ENCODE measurements at places on chromosomes 3 and 15.

DNA sequence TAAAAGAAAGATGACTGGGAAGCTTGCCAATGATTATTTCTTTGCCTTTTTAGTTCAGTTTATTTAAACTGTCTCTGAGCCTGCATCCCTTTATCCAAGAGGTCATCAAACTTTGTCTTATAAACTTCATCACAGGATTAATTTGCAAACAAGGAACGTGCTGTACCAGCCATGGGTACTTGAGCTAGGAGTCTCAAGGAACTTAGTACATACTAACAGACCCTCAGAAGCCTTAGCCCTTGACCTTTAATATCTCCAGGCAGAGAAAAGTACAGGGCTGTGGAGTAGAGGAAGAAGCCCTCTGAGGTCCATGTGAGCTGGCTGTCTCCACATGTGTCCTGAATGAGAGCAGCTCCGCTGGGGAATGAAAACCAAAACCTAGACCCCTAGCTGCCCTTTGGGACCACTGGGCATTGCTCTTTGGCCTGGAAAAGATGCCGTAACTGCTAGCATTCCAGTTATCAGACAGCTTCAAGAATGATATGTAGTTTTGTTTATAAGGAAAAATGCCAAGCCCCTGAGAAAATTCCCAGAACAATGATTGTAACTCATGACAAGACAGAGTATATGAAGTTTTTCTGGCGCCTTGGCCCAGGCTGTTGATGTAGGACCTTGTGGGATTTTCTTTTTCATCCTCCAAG lies 92.1 kb downstream of the ASB7 start:
- DNase-seq: no peak

DNA sequence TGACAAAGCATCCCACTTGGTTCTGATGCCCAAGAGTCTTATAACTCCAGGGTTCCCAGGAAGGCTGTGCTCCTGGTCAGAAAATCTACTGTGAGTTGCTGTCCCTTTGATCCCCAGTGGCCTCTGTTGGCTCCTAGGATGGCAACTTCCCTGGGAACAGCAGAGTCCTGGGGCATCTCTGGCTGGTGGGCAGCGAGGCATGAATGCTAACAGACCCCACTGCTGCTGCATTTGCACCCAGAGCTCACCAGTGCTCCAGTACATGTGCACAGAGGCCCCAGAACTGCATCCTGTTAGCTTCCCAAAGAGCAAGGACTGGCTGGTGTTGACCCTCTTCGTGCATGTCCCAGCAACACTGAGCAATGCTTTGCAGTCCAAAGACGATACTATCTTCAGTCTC lies 15.7 kb downstream of the CAV3 start:
- DNase-seq: no peak

DNA sequence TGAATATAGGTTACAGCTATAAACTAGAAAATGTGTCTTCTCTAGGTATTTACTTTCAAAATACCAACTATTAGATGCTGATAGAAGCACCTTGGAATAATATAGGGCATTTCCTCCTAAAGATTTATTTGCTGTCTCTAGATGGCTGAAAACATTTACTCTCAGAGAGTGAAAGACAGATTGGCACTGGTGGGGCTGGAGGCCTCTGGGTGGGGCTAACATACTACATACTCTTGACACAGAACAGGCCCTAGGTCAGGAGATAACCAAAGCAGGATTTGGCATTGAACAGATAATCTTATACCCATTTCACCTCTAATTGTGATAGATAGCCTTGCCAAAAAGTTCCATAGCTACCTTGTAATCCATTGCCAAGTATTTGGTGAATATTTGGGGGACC lies 253.3 kb upstream of the TBC1D5 start:
- DNase-seq: no peak

GRCh38 chr15:84749111-84749991 lies 959 bp downstream of the ZNF592 start:
- DNase-seq: peak; percentile 47

- no peak for DNase-seq
Observed at GRCh38 chr3:50551681-50552435, 15.7 kb downstream of the C3orf18 start.

DNA sequence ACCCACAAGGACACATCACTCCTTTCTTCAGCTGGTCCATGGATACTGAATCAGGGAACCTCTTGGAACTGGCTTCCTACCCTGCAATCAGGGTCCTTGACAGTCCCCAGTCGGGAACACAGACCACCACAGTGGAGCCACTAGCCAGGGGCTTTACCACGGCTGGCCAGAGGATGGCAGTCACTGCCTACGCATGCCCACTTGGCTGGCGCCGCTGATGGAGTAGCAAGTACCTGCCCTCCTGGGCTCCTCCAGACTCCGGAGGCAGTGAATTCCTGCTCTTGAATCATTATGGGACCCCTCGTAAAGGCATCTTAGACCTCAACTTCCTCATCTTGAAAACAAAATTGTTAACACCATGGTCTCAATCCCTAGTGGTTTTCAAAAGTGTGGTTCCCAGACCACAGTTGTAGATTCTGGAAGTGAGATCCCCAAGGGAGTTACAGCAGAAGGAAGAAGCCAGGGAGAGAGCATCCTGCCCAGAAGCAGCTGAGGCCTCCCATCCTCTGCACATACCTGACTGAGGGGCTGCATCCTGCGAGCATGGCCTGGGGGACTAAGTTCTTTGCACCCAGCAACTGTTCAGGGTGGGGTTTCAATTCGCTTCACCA lies 9.1 kb upstream of the SKIC8 start:
- DNase-seq: peak; percentile 40

DNA sequence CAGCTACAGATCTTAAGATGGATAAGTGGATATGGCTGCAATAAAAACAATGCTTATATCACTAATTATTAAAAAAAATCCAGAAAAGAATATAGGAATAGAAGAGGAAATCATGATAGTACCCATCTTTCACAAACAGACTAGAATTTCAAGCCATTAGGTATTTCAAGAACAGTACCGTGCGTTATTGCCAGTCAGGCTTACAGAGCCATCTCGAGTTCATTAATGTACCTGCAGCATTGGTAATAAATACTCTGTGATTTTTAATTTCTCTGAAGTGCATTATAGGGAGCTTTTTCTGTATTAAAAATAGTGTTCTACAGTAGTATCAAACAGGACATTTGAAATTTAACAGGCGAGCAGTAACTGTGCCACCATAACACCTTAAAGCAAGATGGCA lies 35.7 kb downstream of the ST3GAL6 start:
- no peak for DNase-seq

GRCh38 chr3:138774529-138775253 lies 60.0 kb downstream of the PIK3CB start:
- DNase-seq: no peak

DNA sequence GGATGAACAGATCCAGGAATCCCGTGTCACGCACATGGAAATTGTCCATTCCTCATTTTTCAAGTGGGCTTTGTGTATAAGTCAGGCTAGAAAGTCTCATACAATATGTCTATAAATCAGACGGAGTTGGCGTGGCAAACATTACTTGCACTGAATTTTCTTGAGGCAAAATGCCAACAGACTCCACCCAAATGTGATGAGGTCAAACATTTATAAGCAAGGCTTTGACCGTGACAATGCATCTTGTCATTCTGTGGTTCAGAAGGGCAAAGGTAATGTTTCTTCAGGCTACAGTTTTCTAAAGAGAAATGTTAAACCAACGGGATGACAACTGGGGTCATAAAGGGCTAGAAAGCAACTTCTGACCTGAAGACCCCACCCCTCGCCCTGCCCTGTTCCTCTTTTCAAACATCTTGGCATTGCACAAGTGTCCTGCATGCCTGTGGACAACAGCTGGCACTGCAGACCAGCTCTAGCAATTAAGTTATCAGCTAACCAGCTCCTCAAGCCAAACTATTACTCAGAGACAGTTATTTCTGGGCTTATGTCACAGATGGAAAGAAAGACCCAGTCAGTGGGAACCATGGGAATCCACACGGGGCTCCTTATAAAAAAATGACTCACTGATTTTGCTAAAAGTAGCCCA lies 36.5 kb upstream of the SPTBN5 start:
- DNase-seq: no peak

DNA sequence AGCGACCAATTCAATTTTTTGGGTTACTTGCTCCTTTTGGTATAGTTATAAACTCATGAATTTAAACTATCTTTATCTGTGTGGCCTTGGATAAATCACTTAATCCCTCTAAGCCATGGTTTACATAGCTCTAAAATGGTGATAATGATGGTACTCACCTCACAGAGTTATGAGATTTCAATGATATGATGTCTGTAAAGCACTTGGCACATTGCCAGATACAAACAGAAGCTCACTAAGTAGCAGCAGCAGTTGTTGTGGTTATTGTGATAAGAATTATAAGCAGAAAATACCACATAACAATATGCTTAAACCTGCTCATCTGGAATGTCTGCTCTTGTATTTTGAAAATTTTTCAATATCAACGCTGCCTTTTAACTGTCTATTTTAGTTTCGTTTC lies 185.1 kb upstream of the SNTN start:
- no peak for DNase-seq

DNA sequence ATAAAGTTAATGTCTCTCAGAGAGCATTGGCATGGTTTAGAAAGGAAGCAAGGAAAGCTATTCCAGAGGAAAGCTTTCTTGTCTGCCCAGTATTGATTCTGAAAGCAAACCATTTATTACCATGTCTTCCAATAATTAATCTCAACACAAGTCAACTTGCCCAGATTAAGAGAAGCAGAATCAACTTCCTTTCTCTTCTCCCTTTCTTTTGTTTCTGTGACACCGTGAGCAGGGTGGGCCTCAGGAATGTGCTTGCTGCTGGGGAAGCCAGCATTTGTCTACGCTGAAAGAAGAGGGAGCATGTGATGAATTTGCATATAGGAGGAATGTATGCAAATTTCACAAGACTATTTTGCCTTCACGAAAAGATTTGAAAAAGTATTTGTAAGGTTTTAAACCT lies 368.6 kb upstream of the ROPN1 start:
- DNase-seq: no peak

DNA sequence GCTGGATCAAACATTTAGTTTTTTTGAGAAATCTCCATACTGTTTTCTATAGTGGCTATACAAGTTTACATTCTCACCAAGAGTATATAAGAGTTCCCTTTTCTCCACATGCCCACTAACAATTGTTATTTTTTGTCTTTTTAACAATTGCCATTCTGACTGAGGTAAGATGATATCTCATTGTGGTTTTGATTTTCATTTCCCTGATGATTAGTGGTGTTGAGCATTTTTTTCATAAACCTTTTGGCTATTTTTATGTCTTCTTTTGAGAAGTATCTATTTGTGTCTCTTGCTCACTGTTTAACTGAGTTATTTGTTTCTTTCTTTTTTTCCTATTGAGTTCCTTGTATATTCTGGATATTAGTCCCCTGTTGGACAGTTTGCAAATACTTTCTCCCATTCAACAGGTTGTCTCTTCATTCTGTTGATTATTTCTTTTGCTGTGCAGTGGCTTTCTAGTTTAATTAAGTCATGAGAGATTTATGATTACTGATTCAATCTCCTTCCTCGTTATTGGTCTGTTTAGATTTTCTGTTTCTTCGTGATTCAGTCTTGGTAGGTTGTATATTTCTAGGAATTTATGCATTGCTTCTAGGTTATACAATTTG lies 6.7 kb upstream of the RNF13 start:
- DNase-seq: no peak

DNA sequence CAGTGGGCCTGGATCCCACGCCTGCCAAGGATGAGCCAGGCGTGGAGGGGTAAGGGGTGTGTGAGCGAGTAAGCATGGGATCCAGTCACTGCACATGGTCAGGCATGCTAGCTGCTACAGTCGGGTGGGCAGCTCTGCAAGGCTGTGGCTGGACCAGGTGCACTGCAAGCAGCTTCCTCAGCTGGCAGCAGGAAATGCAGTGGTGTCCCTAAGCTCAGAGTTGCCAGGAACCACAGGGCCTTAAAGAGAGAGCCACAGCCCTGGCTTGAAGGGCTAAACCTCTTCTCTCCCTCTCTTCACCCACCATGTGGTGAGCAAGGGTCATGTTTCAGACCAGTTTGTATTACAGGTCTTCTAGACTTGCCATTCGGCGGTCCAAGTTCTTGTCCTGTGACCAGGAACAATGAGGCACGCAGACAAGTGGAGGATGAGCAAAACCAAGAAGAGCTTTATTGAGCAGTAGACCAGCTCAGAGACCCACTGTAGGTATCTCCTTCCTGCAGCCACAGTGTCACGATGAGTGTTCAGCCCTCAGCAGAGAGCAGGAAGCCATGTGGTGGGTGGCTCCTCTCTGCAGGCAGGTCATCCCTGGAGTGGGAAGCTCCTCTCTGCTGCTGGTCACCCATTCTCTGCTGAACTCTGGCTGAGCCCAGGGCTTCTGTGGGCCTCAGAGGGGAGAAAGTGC lies 511.9 kb downstream of the PYDC2 start:
- DNase-seq: no peak

DNA sequence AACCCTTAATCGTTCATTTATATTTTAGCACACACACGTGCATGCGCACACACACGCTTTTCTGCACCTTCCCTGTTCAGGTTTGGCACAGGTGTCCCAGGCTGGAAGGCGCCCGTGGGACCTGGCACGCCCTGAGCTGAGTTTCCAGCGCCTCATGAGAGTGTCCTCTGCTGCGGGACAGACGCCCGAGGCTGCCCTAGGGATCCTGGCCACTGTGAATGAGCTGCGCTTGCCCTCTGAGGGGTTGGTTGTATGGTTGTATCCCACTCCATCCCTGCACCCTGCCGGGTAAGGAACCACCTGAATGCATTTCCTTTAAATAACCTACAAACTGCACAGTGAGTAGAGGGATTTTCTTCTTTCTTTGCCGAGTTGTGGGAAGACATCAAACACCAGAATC lies 12.2 kb upstream of the MEX3B start:
- DNase-seq: no peak

All from activated CD4-positive, CD25-positive, alpha-beta regulatory T cell treated with anti-CD3 and anti-CD28 coated beads, Interleukin-2, amount 50 U/mL, for 72 hours (primary cell).